HFF-Myc (cell line): ENCODE measurements at places on chromosomes 7 and 10.
A peak's percentile ranks its signal among the peaks of the same experiment; 100 is the strongest.

- DNase-seq = no peak
Measured at GRCh38 chr10:62831346-62831745, 15.2 kb upstream of the EGR2 start.

GRCh38 chr7:7321681-7322080 is 139.3 kb downstream of the C1GALT1 start:
- no peak for DNase-seq

GRCh38 chr10:132111871-132112341 is 46.2 kb downstream of the JAKMIP3 start:
- DNase-seq = no peak

DNA sequence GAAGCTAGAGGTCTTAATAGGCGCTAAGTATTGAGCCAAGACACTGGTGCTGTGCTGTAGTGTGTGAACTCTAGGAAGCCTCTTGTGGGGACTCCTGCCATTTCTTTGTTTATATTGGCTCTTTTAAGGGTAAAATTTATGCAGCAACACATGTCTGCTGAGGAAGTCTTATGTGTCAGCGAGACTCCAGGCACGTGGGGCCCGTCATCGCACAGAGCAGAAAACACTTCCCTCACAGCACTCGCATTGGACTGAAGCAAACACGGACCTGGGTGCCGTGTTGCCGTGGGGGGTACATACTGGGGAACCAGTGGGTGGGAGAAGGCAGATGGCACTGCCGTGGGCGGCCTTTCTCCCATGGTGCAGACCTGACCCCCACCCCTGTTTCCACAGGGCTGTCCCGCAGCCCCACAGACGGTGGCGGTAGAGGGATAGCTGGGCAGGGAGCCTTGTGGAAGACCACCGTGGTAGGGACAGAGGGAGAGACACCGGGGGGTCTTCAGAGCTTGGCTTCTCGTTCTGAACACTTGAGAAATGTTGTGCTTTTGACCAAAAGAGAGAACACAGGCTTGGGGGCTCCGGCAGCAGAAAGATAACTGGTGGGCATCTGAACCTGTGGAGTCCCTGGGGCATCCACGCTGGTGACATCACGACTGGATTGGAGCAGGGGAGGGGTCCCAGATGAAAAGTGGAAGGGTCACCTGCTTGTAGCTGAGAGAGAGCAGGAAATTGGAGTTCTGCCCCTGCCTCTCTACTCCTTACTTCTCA is 284.7 kb upstream of the SHH start:
- DNase-seq = no peak

- no peak for DNase-seq
Measured at GRCh38 chr10:78524941-78525340, 491.3 kb downstream of the RPS24 start.

DNA sequence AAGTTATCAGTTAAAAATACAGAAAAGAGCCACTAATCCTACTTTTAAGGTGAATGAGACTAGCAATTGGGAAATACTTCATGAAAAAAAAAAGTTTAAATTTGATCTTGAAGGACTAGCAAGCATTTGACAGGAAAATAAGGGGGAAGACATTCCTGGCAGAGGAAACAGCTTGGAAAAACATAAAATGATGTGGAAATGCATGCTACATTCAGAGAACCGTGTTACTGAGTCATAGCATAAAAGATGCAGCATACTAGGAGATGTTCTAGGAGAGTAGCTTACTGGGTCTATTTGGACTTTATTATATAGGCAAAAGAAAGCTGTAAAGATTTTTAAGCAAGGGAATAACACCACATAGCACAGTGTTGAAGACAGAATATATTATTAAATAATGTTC is 108.6 kb upstream of the COL1A2 start:
- no peak for DNase-seq

DNA sequence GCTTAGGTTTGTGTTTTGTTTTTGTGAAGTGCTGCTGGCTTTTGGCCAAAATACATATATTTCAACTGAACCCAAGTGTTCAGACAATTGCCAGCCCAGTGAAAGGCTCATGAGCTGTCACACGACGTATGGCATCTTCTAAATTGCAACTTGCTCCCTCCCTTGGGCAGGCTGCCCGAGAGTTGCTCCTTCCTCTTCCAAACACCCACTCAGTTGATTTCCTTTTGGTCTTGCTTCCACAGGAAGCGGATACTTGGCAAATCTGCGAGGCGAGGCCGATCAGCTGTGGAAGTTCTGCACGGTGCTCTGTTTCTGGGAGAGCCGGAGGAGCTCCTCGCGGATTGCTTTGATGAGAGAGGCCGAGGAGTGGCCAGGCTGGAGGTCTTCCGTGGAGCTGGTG is 39.6 kb upstream of the ATP6V0A4 start:
- no peak for DNase-seq

DNA sequence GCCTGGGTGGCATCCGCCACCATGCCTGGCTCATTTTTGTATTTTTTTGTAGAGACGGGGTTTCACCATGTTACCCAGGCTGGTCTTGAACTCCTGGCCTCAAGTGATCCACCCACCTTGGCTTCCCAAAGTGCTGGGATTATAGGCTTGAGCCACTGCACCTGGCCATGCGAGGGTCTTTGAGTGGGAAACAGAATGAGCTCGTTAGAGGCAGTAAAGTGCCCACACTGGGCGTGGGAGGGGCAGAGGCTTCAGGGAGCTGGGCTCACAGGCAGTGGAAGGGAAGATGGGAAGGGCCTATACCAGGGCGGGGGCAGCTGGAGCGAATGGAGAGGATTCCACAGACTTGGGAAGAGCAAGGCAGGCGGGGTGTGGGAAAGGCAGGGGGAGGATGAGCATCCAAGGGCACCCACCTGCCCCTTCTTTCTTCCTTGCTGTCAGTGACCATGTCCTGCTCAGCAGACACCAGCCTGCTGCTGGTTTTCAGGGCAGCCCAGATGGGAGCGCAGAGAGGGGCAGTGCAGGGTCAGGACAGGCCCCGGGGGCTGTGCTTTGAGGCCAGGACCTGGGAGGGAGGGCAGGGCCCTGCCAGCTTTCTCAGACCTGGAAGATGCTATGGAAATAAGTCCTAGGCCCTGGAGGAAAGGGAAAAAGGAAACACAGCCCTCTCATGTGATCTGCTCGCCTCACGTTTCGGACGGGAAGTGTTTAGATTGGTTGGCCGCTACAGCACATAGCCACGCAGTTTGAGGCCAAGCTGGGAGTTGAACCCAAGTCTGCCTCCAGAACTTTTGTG is 4.2 kb downstream of the FZD9 start:
- no peak for DNase-seq

GRCh38 chr10:60200012-60200681 is 189.5 kb downstream of the ANK3 start:
- no peak for DNase-seq

- DNase-seq = no peak
Measured at GRCh38 chr10:17682236-17682946, 38.4 kb downstream of the STAM start.

DNA sequence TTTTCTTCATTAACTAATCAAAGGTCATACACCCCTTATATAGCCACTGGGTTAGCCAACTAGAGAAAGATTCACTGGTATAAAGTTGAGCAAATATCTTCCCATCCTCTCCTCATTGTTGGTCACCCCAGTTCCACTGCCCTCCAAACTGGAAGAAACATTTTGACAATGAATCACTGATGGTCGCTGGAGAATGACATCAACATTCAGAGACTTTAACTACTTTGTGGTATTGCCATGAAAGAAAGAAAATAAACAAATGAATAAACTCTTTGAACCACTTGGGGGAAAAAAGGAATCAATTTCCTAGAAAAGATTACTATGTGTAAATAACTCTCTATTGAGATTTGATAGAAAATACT is 23.4 kb downstream of the HYCC1 start:
- peak; percentile 40 for DNase-seq

GRCh38 chr7:48786951-48787350 is 137.4 kb upstream of the CDC14C start:
- DNase-seq = no peak

- peak; percentile 25 for DNase-seq
Measured at GRCh38 chr10:125027871-125028869, 86.2 kb downstream of the ZRANB1 start.

- DNase-seq = no peak
Measured at GRCh38 chr10:70162151-70162891, 8.0 kb downstream of the SAR1A start.
